Skin of body (tissue), 3 donors: ENCODE measurements at places on chromosomes 3 and 15. TPM values are rescaled to one million over a fixed set of nuclear protein-coding genes. Genes with fewer than 3 reads are reported as not detected.

Gene CPN2
- total RNA-seq = 0.10 TPM

Gene C3orf70
- 6.5 TPM for total RNA-seq

Gene C2CD4A
- not detected for total RNA-seq

Gene PRTG
- 1.5 TPM for total RNA-seq

Gene PTPN9
- 19.8 TPM for total RNA-seq

Gene CDHR4
- total RNA-seq = not detected

Gene CFAP91
- 0.69 TPM for total RNA-seq

GRCh38 chr3:23308986-23309625 is 106.0 kb downstream of the UBE2E2 start:
- no peak for DNase-seq

- DNase-seq = no peak
These were observed 92.2 kb downstream of the CGNL1 start for GRCh38 chr15:57468486-57468885.

DNA sequence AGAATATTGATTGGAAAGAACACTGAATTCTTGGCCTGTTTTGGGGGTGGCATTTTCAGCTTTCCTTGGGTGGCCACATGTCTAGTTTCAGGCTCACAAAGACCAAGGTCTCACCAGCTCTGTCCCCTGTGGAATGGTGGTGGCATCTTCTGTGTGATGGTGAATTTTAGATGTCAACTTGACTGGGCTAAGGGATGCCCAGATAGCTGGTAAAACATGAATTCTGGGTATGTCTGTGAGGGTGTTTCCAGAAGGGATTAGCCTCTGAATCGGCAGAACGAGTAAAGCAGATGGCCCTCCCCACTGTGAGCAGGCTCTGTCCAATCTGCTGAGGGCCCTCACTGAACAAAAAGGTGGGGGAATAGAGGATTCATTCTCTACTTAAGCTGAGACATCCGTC is 34.4 kb upstream of the MYZAP start:
- DNase-seq = no peak
